Prostate gland (tissue), 2 donors: ENCODE measurements at places on chromosomes 2 and 18.

DNA sequence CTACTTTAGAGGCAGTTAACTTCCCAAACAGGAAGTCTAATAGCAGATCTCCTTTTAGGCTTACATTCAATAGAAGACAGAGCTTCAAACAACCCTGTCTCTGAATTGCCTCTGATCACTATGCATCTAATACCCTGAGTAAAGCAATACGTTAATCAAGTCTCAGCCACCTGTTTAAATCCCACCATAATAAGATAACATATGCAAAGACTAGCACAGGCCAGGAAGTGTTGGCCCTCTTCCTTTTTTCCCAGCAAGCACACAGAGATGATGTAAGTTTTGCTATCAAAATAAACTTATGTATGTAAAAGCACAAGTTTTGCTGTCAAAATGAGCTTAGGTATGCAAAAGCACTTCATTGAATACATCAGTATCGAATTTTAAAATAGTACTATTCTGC is 385.5 kb downstream of the RND3 start:
- no peak for DNase-seq

DNA sequence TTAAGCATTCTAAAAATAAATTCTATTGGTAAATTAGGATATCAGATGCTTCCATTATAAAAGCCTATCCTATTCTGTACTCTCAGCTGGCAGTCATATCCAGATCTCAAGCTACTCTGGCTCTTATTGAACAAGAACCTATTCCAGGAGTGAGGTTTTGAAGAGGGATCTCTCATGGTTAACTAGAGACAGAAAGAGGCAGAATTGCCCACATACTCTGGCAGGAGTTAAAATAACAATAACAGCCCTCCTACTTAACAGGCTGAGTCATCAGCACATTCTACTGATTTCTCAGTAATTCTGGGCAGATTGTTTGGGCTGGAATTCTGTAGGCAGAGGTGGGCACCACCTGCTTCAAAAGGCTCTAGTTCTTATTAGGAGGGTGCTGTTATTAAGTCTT is 142.0 kb upstream of the UNC80 start:
- DNase-seq, result no peak

DNA sequence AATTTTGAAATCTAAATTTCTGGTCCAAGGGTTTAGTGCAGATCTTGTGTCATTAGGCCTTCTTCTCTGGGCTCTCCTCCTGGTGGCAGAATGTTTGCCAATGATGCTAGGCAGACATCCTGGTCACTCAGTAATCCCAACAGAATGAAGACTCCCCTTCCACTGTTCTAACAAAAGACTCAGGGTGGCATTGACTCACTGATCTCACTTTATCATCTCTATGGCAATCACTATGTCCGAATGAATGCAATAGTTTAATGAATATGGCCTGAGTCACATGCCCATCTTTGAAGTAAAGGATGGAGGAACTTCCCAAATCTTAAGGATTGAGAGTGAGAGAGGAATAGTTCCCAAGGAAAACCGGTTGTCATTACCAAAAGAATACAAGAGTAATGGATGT is 261.1 kb downstream of the KCNE4 start:
- no peak for DNase-seq

GRCh38 chr2:219507581-219508443 is 6.5 kb upstream of the ASIC4 start:
- no peak for DNase-seq

DNA sequence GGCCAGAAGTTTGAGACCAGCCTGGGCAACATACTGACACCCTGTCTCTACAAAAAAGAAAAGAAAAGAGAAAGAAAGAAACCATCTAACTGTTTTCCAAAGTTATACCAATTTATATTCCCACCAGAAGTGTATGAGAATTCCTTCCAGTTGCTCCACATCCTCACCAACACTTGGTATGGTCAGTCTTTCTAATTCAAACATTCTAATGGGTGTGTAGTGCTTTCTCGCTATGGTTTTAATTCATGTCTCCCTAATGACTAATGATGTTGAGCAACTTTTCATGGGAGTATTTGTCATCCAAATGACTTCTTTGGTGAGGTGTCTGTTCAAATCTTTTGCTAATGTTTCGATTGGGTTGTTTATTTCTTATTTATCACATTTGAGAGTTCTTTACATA is 10.5 kb upstream of the B3GNT7 start:
- DNase-seq, result no peak
